Stimulated activated CD8-positive, alpha-beta memory T cell treated with anti-CD3 and anti-CD28 coated beads, Interleukin-7, amount 100 ng/mL, for 4 hours (primary cell): ENCODE measurements at places on chromosomes 7 and 10.

DNA sequence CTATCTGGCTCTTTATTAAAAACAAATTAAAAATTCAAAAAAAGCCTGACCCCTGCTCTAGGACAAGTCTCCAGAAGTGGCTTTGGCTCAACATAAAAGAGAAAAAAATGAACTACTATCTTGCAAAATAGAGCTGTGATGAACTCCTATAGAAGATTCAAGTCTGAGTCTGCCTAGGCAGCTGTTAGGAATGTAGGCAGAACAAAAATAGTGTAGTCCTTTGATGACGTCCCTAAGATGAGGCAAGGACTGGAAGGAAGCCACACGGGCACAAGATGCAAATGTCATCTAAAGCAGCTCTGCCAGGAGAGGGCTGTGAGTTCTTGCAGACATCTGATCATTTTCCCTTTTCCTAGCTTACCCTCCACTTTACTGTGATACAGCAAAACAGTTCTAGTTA, 20.5 kb downstream of the ASNS start:
- no peak for DNase-seq

GRCh38 chr7:146768957-146769356, 652.4 kb downstream of the CNTNAP2 start:
- no peak for DNase-seq

GRCh38 chr10:22704942-22705341, 9.4 kb downstream of the PIP4K2A start:
- no peak for DNase-seq

DNA sequence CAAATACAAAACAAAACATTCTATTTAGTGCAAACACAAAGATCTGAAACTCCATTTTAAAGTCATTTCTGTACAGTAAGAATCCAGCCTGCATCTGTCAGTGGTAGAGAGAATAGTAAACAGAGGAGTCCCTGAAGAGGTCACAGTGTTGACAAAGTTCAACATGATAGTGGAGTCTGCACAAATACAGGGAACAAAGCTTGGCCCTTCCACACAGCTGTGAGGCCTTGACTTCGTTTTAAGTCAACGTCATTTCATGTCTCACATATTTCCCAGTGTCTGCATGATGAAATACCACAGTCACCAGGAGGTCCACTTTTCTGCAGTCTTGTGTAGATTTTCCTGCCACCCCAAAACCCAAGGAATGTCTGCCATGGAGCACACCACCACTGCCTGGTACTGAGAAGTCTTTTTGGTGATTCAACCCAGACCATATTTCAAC, 33.0 kb downstream of the CYP26A1 start:
- DNase-seq = no peak

GRCh38 chr7:45017253-45017652, 17.3 kb downstream of the CCM2 start:
- no peak for DNase-seq

- no peak for DNase-seq
Observed at GRCh38 chr7:151389768-151390597, 19.9 kb downstream of the WDR86 start.

DNA sequence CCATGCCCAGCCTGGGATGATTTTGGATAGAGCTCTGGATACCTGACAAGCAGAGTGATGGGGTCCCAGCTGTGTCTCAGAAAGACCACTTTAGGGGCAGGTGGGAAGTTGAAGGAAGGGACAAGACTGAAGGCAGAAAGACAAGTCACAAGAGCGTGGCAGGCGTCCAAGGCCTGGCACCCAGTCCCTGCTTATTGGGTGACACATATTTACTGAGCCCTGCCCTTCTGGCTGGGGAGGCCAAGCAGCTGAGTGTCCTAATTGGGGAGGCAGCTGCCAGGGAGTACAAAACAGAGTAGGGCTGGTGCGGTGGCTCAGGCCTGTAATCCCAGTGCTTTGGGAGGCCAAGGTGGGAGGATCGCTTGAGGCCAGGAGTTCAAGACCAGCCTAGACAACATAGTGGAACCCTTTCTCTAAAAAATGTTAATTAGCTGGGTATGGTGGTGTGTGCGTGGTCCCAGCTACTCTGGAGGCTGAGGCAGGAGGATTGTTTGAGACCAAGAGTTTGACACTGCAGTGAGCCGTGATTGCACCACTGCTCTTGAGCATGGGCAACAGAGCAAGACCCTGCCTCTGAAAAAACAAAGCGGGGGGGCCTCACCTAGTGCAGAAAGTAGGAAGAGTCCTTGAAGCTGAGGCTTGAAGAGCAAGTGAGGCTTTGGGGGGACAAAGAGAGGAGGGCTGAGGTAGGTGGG, 53.0 kb upstream of the GTF2I start:
- DNase-seq = no peak

DNA sequence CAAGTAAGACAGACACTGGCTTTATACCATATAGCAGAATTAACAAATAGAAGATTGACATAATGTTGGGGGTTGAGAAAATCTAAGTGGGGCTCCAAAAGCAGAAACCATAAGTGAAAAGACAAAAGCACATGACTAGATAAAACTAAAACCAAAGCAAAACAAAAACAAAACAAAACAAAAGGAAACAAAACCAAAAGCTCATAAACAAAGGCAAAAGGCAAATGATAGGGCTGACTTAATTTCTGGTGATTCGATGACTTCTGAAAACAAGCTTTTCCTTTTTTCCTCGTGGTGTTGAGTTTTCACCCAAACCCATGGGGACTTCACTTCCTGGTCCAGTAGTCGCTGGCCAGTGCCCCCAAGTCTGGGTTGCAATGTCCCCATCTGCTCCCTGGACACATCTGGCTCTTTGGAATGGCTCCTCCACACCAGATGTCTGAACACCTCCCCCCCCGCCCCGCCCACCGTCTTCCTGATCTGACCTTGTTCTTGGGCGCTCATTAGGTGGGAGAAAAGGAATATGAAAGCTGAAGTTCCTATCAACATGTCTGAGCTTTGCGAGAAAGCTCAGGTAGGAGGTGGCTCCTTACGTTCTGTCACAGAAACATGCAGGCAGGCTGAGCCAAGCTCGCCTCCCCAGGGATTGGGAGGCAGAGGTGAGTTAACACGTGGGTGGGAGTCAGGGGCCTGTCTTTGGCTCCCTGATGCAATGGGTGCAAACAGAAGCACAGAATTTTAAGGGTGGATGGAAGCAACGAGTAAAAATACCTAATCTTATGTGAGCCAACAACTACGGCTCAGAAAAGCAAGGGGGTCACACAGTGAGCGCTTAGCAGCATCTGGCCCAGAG, 121.0 kb downstream of the NEURL1 start:
- DNase-seq = no peak

- DNase-seq = no peak
Observed at GRCh38 chr10:109956454-109957091, 33.3 kb upstream of the XPNPEP1 start.

DNA sequence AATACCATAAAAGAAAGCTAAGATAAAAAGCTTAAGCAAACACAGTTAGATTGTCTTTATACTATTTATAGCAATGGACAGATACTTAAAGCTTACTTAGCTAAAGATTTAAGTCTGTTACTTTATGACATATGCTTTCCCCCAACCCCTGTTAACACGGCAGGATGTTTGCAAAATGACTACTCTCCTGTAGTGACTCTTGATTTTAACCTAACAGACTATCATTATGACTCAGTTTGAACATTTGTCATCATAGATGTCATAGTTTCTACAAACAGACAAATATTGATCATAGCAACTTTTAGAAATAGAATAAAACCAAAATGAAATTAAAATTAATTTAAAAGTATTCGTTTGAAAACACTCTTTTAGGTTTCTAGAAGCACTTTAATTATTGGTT, 7.8 kb upstream of the COMMD3 start:
- DNase-seq = no peak

GRCh38 chr7:151728746-151729145, 148.2 kb downstream of the PRKAG2 start:
- DNase-seq = no peak

DNA sequence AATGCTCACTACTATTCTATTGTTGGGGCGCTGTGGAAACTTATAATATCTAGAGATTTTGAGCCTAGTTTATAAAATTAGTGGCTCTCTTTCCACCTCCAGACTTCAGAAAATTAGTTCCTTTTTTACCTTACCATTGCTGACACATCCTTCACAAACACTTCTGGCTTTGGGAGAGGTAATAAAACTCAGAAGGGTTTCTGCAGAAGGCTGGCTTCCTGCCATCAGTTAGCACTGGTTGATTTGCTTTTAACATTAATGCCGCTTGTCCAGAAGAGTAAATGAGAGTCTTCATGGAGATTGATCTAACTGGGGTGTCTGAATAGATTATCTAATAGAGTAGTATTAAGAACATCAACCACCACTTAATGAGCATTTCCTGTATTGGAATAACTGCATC, 20.3 kb downstream of the ACSM6 start:
- no peak for DNase-seq

GRCh38 chr7:146150153-146150552, 33.6 kb downstream of the CNTNAP2 start:
- no peak for DNase-seq

DNA sequence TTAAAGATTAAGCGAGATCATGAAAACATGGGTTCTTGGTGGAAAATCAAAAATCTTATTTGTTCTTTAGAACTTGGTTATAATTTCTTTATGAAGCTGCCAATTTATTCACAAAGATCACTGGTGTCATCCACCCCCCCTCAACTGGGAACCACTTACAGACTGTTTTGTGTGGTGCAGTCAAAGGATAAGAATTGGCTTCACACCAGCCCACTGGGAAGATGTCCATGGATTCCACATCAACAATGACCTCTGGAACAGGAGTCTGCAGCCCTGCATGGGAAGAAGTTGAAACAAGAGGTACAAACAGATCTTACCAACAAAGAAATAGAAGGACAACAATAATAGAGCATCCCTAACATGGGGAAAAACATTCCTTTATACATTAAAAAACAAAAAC, 205.2 kb downstream of the SFMBT2 start:
- DNase-seq = no peak

- no peak for DNase-seq
Observed at GRCh38 chr10:100968863-100969186, 479 bp upstream of the SEMA4G start.

- no peak for DNase-seq
Observed at GRCh38 chr7:95596198-95597063, at the start of gene PDK4. Gene PDK4 (minus strand): TSS chr7:95596516. CDS start chr7:95596293, 223 bp downstream.

GRCh38 chr10:44979281-44980191, 927 bp upstream of the DEPP1 start:
- no peak for DNase-seq

GRCh38 chr7:139571651-139572050, 48.2 kb downstream of the CLEC2L start:
- DNase-seq = no peak

GRCh38 chr10:53314876-53315275, 542.3 kb upstream of the MBL2 start:
- no peak for DNase-seq

GRCh38 chr7:2909043-2909442, 64.9 kb upstream of the GNA12 start:
- no peak for DNase-seq

DNA sequence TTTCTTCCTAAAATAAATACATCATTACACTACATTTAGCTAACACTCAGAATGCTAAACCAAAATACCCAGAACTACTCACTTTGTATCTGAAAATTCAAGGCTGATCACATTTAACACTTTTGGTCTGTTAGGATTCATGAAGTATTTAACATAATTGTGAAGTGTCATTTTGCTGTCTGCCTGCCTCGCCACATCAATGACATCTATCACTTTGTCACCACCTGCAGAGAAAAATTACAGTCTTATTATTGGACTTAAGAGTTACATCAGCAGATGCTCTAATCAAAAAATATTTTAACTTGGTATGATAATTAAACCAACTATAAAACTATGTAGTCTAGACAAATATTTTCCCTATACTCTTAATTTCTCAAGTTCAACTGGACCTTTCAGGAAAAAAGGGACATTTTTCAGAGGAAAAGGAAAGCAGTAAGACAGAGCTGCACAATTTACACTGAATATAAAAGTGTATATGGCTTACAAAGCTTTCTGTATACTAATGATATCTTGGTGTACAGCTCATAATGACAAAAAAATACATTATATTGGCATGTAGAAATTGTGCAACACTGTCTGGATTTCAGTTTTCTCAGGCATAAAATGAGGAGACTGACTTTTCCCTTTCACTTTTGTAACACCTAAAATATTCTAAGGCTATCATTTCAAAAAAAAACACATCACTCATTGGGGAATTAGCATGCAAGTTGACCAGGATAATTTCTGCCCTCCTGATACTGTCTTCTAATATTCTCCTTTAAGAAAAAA, 49.2 kb downstream of the KDM7A start:
- DNase-seq = no peak

- no peak for DNase-seq
Observed at GRCh38 chr7:66776800-66777442, 36.4 kb downstream of the RABGEF1 start.

- no peak for DNase-seq
Observed at GRCh38 chr7:44077061-44077460, 5.3 kb downstream of the POLM start.

DNA sequence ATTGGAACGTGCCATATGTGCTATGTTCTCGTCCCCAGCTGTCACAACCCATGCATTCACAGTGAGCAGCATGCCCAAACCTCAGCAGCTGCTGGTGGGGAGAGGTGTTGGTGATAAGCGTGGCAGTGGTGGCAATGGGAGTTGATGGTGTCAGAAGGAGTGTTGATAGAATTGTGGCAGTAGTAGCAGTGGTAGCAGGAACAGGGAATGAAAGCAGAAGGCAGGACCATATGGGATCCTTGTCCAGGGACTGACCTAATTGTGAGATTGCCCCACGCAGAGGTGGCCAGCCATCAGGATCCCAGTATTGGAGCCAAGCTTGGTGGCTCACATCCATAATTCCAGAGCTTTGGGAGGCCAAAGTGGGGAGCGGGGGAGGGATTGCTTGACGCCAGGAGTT, 276.3 kb downstream of the GALNT17 start:
- DNase-seq = no peak

DNA sequence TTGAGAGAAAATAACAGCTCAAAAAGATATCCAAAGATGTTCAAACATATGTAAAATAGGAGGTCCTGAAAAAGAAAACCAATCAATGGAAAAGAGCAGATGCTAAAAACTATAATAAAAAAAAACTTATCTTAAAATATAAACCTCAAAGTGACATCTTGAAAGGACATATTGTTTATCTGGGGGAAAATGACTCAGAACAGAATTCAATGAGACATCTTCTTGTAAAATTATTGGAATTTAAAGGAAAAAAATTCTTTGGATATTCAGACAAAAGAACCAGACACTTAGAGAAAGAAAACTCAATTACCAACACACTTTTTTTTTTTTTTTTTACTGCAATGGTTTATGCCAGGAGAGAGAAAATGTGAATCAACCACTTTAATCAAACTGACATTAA, 58.9 kb downstream of the NAMPT start:
- DNase-seq = no peak

DNA sequence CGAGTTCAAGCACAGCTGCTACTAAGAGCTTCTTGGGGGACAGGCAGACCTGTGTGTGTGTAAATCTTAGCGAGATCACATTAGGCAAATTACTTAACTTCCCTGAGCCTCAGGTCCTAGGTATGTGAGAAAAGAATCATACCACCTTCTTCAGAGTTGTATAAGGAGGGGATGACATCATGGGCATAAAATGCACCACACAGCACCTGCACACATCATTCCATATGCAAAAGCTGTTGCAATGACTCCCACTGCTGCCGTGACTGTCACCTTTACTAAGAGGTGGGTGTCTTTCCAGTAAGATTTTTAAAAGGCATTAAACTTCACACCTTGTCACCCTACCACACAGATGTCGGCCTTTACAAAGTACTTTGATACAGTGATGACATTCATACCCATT, 146.0 kb downstream of the FANK1 start:
- DNase-seq = no peak
